ENCODE measurements at places on chromosomes 13 and 19. TPM values are rescaled to one million over a fixed set of nuclear protein-coding genes. Genes with fewer than 3 reads are reported as not detected.

Gene C19orf47
- total RNA-seq: 32.4 TPM

Gene SF3A2
- total RNA-seq: 178 TPM

Gene CD33
- total RNA-seq: 0.96 TPM

Gene BIVM
- total RNA-seq: 29.3 TPM

Gene FARP1
- total RNA-seq: 0.44 TPM

Gene VMAC
- total RNA-seq: 5.1 TPM

Gene CRLF1
- not detected for total RNA-seq

Gene IL11
- total RNA-seq: 0.68 TPM

GRCh38 chr13:83311886-83312577, 570.2 kb downstream of the SLITRK1 start:
- no peak for DNase-seq
- H3K4me3 ChIP-seq: no peak overlapping the region
- no peaks in the 10 kb centered on the region for H3K4me1 ChIP-seq

GRCh38 chr13:76160961-76161925, 525.1 kb downstream of the LMO7 start:
- no peaks in the 10 kb centered on the region for H3K27me3 ChIP-seq
- no peak overlapping the region for H3K4me3 ChIP-seq
- H3K36me3 ChIP-seq: no peaks in the 10 kb centered on the region
- no peaks in the 10 kb centered on the region for H3K4me1 ChIP-seq
- H3K27ac ChIP-seq: no peak overlapping the region

DNA sequence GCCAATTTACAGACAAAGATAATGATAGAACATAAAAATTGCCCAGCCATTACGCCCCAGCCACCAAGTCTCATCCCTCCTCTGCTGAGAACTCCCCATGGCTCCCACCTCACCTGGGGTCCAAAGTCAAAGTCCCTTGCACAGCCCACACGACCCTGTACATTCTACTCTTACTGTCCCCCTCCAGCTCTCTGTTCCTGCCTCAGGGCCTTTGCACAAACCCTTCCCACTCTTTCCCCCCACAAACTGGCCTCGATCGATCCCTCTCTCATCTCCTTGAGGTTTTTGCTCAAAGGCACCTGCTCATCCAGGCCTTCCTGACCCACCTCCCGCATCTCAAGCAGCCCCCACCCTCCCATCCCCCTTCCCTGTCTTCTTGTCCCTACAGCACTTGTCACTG, 1.3 kb downstream of the DOCK6 start:
- H3K27me3 ChIP-seq: peaks cover 47% of the 10 kb centered on the region
- DNase-seq: no peak
- no peaks in the 10 kb centered on the region for H3K36me3 ChIP-seq
- H3K4me1 ChIP-seq: peaks cover 3% of the 10 kb centered on the region
- no peak overlapping the region for H3K4me3 ChIP-seq
- H3K27ac ChIP-seq: no peak overlapping the region

DNA sequence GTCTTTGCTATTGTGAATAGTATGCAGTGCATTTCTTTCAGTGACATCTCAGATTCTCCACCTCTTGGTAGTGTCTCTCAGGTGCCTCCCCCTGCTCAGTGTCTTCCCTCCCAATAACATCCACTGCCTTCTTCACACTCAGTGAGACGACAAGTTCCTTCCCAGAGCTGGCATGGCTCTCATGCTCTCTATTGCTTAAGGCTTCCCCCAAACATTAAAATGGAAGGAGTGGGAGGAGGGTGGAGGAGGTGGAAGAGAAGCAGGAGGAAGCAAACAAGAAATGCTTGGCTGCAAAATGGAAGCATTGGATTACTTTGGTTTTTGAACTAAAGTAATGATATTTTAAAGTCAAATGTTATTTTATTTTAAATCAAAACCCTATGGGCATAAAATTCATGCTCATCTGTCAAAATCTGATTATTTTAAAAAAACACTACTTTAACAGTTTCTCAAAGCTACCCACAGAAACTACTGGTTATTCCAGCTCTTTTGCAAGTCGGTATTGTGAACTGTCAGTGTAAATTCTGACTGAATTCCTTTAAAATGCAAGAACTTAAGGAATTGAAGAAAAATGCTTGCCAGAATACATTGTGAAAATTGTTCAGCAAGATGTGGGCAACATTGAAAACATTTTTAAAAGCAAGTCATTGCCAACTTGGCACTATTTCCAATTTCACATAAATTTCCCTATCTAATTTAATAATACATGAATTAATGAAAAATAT, 727.6 kb upstream of the ARGLU1 start:
- H3K4me1 ChIP-seq: no peaks in the 10 kb centered on the region
- no peak overlapping the region for H3K27ac ChIP-seq
- no peaks in the 10 kb centered on the region for H3K36me3 ChIP-seq
- H3K4me3 ChIP-seq: no peak overlapping the region
- DNase-seq: no peak
- no peaks in the 10 kb centered on the region for H3K27me3 ChIP-seq

GRCh38 chr13:29429286-29429900, 166.1 kb downstream of the SLC7A1 start:
- H3K4me1 ChIP-seq: peaks cover 7% of the 10 kb centered on the region
- DNase-seq: no peak
- no peaks in the 10 kb centered on the region for H3K36me3 ChIP-seq
- no peak overlapping the region for H3K4me3 ChIP-seq
- no peak overlapping the region for H3K27ac ChIP-seq
- peaks cover 75% of the 10 kb centered on the region for H3K27me3 ChIP-seq

- no peak overlapping the region for H3K27ac ChIP-seq
- DNase-seq: no peak
- H3K4me3 ChIP-seq: no peak overlapping the region
These were observed 13.5 kb upstream of the BSG start for GRCh38 chr19:558770-559439.

DNA sequence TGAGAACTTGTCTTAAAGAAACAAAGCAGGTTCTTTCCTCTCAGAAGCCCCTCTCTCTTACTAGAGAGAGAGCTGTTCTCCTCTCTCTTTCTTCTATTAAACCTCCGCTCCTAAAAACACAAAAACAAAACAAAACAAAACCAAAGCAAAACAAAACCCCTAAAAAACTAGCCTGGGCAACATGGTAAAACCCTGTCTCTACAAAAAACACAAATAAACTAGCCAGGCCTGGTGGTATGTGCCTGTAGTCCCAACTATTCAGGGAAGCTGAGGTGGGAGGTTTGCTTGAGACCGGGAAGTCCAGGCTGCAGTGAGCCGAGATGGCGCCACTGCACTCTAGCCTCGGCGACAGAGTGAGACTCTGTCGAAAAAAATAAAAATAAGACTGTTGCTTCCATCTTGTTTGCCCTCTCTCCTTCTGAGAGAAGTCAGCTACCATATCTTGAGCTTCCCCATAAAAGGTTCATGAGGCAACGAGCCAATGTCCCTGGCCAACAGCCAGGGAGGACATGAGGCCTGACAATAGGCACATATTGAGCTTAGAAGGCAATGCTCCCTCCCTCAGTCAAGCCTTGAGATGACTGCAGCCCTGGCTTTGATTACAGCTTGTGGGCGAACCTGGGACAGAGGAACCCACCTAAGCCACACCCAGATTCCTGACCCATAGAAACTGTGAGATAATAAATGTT, 17.5 kb upstream of the FLT3 start:
- DNase-seq: no peak
- H3K36me3 ChIP-seq: no peaks in the 10 kb centered on the region
- no peak overlapping the region for H3K27ac ChIP-seq
- peaks cover 10% of the 10 kb centered on the region for H3K27me3 ChIP-seq
- peaks cover 8% of the 10 kb centered on the region for H3K4me1 ChIP-seq

- no peaks in the 10 kb centered on the region for H3K36me3 ChIP-seq
- H3K27me3 ChIP-seq: peaks cover 21% of the 10 kb centered on the region
- H3K27ac ChIP-seq: no peak overlapping the region
- DNase-seq: no peak
- H3K4me3 ChIP-seq: no peak overlapping the region
These were observed 52.6 kb upstream of the URAD start for GRCh38 chr13:28041031-28041461.

DNA sequence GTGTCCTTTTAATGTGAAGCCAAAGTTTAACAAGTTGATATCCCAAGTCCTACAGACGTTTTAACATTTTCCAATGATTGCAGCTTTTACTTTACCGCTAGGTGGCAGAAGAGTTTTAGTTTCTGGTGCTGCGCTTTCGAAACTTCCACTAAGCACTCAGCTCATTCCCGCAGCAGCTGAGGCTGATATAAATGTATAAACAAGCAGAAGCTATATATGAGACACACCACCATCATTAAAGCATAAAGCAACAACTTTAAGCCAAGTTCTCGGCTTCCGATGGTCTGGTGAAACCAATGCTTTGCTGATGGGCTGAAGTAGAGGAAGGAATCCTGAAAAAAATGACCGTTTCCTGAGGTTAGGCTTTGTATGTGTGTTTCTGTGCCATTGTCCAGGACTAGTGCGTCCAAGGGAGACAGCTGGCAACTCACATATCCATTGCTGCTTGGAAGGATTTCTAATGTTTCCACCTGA, 753.9 kb downstream of the OLFM4 start:
- H3K36me3 ChIP-seq: no peaks in the 10 kb centered on the region
- no peaks in the 10 kb centered on the region for H3K27me3 ChIP-seq
- no peak for DNase-seq
- no peak overlapping the region for H3K27ac ChIP-seq

DNA sequence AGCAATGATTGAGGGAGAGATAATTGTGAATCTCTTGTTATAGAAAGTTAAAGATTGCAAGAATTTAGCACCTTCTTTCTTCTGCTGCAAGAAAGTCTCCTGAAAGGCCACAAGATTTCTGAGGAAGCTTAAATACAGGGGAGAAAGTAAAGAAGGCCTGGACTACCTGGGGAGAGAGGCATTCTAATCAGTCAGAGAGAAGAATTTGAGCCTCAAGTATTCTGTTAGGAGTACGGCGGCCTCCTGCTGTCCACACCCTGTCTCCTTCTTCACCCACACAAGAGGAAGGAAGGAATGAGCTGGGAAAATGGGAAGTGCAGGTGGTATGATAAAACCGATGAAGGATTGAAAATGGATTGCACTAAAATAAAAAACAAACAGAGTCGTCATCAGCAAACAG, 474.7 kb downstream of the DIAPH3 start:
- H3K36me3 ChIP-seq: no peaks in the 10 kb centered on the region
- no peak for DNase-seq
- no peak overlapping the region for H3K4me3 ChIP-seq
- H3K27me3 ChIP-seq: no peaks in the 10 kb centered on the region
- H3K27ac ChIP-seq: no peak overlapping the region

DNA sequence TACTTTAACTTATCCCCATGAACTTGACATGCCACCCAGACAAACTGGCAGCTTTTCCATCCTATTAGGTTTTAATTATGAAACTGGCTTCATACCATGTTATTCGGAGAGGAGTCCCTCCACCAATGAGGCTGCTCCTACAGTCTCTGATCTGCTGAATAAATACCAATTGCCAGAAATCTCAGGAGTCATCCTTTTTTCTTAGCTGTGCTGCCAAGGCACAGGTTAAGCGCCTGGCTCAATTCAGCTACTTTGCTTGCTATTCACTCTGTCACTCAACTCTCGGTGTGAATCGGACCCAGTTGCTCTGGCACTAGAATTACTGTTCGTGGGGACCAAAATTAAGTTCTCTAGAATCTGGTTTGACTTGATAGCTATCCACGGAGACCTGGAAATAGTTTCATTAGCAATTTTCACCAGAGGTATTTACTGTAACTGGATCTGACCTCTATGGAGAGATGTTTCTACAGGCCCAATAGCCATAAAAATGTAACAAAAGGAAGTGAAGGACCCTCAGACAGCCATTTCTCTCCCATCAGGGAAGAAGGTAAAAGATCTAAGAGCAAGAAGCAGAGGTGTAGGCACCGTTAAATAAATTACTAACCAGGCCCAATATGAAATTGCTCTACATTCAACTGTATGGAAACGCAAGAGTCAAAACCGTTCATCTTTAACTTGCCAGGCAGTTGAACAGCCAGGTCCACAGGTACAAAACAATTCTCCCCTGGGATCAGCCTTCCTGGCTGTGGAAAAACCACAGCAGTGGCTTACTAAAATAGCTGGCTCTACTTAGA, 5.4 kb downstream of the ZC3H4 start:
- H3K27ac ChIP-seq: peak overlapping the region; percentile 100
- no peaks in the 10 kb centered on the region for H3K27me3 ChIP-seq
- peaks cover 47% of the 10 kb centered on the region for H3K36me3 ChIP-seq
- no peak for DNase-seq
- peak overlapping the region; percentile 95 for H3K4me3 ChIP-seq
- H3K4me1 ChIP-seq: peaks cover 58% of the 10 kb centered on the region

GRCh38 chr13:106786006-106786563, 218.1 kb upstream of the ARGLU1 start:
- no peaks in the 10 kb centered on the region for H3K36me3 ChIP-seq
- no peak overlapping the region for H3K27ac ChIP-seq
- no peaks in the 10 kb centered on the region for H3K27me3 ChIP-seq
- H3K4me3 ChIP-seq: no peak overlapping the region
- no peak for DNase-seq

DNA sequence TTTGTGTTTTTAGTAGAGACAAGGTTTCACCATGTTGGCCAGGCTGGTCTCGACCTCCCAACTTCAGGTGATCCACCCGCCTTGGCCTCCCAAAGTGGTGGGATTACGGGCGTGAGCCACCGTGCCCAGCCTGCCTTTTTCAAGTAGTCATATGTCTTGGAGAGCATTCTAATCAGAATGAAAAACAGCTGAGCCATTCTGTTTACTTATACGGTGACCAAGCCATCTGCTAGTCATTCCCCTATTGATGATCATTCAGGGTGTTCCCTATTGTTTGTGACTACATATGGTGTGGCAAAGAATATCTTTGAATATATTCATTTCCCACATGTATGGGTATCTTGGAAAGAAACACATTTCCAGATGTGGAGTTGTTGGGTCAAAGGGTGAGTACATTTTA, 17.2 kb downstream of the BLOC1S3 start:
- H3K4me1 ChIP-seq: no peaks in the 10 kb centered on the region
- no peak overlapping the region for H3K27ac ChIP-seq
- no peaks in the 10 kb centered on the region for H3K27me3 ChIP-seq
- no peak overlapping the region for H3K4me3 ChIP-seq
- no peak for DNase-seq
- H3K36me3 ChIP-seq: no peaks in the 10 kb centered on the region

- H3K4me1 ChIP-seq: peaks cover 37% of the 10 kb centered on the region
- H3K4me3 ChIP-seq: peak overlapping the region; percentile 81
- DNase-seq: no peak
- peak overlapping the region; percentile 87 for H3K27ac ChIP-seq
- H3K27me3 ChIP-seq: no peaks in the 10 kb centered on the region
These were observed 826 bp upstream of the BSG start for GRCh38 chr19:571566-571974.

GRCh38 chr13:39612023-39612637, 9.1 kb upstream of the LHFPL6 start:
- no peaks in the 10 kb centered on the region for H3K4me1 ChIP-seq
- H3K27me3 ChIP-seq: peaks cover 8% of the 10 kb centered on the region
- H3K27ac ChIP-seq: no peak overlapping the region
- H3K36me3 ChIP-seq: no peaks in the 10 kb centered on the region
